ENCODE measurements at places on chromosomes 5 and 9.

DNA sequence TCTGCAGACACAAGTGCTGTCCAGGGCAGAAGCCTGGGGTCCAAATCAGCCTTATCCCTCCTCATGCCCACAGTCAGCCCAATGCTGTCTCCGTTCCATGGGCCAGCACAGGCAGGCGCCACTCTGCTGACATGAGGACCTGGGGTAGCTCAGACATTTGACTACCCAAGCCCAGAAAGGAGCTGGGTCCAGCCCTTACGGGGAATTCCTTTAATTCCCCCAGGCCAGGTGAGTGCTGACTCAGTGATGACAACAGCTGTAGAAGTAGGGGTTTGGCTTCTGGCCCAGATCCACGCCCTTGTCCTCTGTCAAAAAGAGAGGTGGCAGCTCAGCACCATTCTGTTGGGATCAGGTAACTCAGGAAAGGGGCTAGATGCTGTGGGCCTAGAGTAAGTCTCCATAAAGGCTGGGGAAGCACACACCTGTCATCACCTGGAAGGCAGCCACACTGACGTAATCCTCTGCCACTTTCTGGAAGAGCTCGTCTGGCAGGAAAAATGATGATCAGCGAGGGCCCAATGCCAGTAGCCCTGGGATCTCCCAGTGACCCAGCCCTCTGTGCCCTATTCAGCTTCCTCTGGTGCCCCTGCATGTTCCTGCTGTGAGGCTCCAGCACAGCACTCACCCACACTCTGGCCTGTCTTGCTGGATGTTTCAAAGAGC is 1.9 kb downstream of the RAB24 start:
- DNase-seq = no peak

GRCh38 chr5:180193749-180194375 is 15.1 kb downstream of the RASGEF1C start:
- DNase-seq = no peak

DNA sequence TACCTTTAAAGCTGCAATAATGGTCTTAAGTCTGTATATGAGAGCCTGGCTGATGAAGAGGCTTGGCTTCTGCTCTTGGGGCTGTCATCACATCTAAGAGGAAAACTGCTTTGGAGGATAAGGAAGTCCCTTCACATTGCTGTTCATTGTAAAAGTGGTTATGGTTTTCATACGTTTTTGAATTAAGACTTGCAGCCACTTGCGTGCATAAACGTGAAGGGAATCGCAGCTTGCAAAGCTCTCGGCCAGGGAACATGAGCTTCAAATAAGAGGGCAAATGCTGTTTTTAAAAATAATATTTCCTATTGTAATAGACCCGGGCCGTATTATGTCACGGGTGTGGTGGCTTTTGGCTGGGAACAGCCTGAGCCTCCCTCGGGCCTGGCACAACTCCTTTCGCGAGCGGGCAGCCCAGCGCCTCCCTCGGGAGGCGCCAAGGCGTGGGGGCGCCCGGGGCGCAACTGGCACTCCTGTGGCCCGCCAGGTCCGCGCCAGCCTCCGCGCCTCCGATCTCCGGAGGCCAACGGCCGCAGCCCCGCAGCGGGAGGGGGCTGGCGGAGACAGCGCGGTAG is 538 bp upstream of the ARHGEF28 start:
- DNase-seq = no peak

DNA sequence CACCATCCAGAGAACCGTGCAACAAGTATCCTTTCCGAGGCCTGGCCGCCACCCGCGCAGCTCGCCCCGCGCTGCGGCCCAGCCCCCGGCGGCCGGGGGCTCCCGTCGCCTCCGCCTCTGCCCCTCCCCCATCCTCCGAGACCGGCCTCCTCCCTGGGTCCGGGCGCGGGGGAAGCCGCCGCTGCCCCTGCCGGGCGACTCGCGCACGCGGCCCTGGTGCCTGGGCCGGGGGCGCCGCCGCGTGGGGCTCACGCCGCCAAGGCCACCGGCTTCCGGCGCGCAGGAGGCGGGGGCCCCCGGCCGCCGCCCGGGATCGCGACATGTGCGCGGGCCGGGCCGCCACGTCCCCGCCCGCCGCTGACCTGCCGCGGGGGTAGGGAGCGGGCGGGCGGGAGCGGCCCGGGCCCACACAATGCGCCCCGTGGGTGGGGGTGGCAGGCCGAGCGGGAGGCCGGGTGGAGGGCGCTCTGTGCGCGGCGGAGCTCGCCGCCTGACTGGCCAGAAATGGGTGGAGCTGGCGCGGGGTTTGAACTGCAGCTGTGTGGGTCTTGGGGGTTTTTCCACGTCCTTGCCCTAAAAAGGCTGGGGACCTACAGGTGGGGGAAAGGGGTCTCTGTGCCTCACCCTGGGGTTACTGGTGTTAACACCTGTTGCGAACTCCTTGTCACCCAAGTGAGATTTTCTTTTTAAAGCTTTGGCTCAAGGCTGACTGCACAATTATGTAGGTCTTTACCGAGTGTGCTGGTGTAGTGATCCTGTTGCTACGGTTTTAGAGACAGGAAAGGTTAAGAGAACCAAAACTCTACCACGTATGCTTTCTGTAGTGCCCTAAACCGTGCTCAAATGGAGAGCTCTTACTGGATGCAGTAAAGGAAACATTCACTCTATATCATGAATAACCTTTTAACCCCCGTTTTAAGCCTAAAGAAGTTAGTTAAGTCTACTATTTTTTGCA is 32.3 kb downstream of the TNPO1 start:
- peak; percentile 24 for DNase-seq

DNA sequence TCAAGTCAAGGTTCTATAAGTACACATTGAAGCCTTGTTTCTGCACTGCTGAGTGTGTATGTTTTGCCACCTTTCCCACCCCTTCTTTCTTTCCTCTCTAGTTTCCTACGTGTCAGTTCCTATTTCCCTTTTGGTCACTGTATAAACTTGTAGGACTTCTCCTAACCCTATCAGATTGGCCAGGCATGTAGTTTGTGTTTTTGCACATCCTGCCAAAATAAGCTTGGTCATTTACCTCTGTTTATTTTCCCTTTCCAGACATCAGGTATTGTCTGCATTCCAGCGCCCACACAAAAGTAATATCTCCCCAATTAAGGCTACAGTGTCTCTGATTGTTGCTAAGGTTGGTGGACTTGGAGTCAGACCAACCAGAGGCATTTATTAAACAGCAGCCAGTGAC is 252.9 kb upstream of the MPDZ start:
- DNase-seq = no peak

DNA sequence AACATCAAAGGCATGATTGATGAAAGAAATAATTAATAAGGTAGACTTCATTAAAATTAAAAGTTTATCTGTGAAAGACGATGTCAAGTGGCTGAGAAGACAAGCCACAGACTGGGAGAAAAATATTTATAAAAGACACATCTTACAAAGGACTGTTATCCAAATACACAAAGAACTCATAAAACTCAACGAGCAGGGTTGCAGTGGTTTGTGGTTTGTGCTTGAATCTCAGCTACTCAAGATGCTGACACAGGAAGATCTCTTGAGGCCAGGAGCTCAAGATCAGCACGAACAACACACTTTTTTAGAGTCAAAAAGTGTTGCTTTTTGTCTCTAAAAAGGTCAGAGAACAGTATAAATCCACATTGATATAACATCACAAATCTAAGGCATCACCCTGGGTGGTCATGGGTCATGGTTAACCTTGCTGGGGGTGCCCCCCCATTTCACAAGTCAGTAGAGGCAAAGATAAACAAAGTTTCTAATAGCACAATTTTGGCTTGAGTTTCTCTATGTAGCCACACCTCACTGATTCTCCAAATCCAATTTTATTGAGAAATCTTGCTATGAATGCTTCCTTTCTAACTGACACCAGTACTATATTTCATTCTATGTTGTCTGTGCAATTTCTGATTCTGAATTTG is 342.9 kb upstream of the RPS23 start:
- no peak for DNase-seq

DNA sequence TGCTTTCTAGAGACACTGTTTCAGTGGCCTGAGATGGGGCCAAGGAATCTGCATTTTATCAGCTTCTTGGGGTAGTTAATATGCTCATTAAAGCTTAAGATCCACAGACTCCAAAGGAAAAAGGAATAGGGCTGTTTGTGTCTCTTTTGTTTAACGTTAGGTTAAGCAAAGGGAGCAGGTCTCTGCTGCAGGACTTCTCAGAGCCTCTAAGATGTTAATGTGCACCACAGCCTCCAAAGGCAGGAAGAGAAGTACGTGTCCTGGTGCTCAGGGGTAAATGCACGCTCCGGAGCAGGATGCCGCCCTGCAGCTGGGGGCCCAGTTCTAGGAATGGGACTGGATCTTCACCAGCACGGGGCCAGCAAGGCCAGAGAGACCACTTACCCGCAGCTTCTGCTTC is 19.6 kb downstream of the SPARC start:
- DNase-seq = no peak

DNA sequence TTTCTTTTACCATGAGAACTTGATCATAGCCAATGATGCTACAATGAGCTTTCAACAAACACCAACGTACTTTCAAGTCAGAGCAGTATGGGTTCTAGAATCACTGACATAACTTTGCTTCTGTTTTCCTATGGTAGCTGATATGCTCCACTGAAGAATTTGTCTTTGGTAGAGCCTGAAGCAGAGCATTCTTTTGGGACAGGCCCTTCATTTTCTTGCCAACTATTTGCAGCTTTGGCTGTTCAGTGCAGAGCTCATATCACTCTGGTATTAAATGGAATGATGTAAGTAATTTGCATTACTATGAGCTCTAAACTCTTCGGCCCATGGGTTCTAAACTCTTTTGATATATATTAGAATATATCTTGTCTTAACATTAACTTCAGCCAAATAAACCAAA is 51.8 kb upstream of the APC start:
- no peak for DNase-seq

Data from T follicular helper cell (primary cell).